Hematopoietic multipotent progenitor cell treated with erythropoietin and hydrocortisone succinate and interleukin-3 and kit ligand, for 8 days (in vitro differentiated cells): ENCODE measurements at places on chromosomes 16 and 17.

GRCh38 chr17:7929158-7930023 lies at the start of gene KCNAB3:
KCNAB3 (minus strand) TSS chr17:7929856; CDS start chr17:7929435, 421 bp downstream.
- DNase-seq: peak; percentile 22

DNA sequence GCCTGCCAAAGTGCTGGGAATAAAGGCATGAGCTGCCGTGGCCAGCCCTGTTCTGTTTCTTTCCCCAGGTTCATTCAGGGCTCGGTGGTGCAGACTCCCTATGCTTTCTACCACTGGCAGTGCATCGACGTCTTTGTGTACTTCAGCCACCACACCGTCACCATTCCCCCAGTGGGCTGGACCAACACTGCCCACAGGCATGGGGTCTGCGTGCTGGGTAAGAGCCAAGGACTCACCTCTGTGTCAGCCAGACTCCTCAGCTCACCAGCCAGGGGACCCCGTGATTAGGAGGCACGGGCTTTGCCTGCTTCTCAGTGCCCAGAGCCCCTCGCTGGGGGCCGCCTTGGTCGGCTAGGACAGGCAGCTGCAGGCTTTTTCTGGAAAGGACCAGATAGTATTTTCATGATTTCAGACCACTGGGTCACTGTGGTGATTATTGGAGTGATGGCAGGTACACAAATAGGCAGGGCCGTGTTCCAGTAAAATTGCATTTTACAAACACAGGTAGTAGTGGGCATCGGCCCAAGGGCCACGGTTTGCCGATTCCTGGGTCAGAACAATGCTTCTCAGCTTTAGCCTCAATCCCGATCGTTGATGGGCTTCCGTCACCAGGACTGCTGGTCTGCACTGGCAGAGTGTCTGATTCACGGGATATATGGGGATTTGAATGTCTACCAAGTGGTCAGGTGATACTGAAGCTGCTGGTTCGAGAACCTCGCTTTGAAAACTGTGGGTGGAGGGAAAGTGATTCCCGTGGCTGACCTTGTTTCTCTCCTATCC lies 5.0 kb downstream of the ENGASE start:
- DNase-seq: no peak

GRCh38 chr16:2822158-2822495 lies 5.1 kb downstream of the PRSS21 start:
- no peak for DNase-seq

GRCh38 chr17:72351884-72352346 lies 231.1 kb downstream of the SOX9 start:
- DNase-seq: no peak

GRCh38 chr17:69773081-69773480 lies 301.9 kb upstream of the KCNJ16 start:
- no peak for DNase-seq

- no peak for DNase-seq
Observed at GRCh38 chr17:37256627-37257026, 119.2 kb upstream of the C17orf78 start.

GRCh38 chr16:47643323-47644000 lies 182.3 kb downstream of the PHKB start:
- DNase-seq: no peak

DNA sequence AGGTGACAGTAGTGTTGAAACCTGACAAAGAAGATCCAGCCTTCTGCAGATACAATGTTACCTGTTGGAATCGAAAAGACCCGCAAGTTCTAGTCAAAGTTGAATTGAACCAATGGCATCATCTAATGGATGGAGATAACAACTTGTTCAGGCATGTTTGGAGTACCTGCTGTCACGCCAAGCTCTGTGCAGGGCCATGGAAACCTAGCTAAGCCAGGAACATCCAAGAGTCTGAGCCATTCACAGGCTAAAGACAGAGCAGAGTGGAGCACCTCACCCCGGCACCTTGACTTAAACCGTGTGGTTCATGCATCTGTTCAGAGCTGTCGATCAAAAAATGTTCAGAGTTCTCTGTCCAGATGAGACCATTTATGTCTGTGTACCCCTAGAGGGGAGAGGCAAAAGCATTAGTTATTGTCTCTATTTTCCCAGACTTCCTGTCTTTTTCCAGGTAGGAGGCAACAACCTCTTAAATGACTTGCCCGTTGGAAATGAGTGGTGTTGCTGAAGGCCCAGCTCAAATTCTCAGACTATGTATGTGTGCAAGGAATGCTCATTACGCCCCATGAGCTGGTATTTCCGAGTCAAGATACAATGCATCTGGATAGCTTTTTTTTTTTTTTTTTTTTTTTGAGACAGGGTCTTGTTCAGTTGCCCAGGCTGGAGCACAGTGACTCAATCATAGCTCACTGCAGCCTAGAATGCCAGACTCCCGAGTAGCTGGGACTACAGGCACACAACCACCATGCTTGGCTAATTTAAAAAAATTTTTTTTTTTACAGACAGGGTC lies 44.9 kb upstream of the XYLT1 start:
- no peak for DNase-seq

GRCh38 chr17:18315562-18315922 lies 449 bp downstream of the SMCR8 start:
- peak; percentile 66 for DNase-seq

DNA sequence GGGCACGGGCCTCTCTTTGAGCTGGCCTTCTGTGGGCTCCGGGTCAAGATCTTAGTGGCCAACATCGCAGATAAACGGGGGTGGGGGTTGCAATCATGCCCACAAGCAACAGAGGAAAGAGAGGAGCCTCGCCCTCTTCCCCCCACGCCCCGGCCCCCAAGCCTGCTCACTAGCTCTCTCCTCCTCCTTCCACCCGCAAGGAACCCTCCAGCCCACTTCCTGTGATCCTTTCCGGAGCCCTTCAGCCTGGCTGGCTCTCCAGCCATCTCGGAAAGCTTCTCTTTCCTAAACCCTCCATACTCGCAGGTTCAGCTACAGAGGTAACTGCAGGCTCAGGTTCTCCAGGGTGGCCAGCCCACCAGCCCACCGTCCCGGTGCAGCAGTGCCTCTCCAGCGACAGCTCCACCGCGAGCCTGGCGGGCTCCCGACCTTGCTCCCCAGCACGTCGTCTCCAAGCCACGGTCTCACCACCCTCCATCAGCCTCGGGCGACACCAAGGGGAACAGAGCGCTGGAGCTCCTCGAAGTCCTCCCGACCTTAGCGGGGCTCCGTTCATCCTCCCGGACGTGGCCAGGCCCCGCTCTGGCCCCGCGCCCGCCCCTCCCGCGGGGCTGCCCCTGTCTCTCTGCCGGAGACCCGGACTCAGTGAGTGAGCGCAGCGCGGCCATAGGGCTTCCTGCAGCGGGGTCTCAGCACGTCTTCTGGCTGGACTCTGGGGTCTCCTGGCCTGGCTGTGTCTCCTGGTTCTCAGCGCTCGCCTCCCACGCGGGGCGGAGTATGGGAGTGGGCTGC lies 12.9 kb upstream of the ODF4 start:
- peak; percentile 83 for DNase-seq

- no peak for DNase-seq
Observed at GRCh38 chr16:67632415-67633172, 12.3 kb upstream of the CARMIL2 start.

DNA sequence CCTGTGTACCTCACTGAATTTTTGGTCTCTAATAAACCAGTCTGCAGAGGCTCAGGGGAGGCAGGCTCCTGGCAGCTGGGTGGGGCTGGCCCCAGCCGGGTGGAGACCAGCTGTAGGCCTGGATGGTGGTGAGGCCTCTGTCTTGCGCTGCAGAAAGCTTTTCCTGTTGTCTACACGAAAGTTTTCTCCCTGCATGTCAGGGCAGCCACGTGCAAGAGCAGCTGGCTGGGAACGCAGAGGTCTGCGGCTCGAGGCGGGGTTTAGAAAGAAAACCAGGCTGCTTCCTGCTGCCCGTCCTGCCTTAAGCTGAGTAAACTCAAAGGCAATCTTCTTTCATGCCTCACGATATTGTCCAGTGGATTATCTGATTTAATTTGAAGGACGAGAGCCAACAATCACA lies 2.4 kb downstream of the SERPINF1 start:
- peak; percentile 82 for DNase-seq
